ENCODE measurements at places on chromosomes 4 and X.

DNA sequence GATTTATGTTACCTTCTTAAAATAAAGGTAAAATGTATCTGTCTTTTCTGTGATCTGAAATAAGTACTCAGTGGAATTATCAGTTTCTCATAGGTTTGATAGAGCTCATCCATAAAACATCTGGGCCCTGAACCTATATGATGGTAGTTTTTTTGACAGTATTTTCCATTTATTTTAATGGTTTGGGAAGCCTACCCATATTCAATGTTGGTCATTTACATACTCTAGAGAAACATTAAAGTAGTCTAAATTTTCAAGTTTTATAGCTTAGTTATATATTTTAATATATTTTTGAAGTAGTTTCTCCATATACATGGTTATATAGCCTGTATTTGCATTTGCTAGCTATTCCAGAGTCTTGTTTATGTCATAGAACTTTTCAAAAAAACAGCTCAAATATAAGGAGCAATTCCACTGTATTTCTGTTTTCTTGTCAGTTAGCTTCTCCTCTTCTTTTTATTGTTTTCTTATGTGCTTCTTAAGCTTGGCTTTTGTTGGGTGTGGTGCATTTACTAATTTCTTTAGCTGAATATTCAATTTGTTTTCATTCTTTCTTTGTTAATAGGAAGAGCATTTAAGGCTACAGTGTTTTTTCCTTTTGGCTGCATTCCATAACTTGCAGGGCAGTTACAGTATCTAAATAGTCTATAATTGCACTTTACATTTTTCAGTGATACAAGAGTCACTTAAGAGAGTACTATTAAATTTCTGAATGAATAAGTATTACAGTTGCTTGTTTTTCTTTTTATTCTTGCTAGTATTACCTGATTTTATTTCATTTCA lies 181.4 kb downstream of the DKK2 start:
- no peak for DNase-seq

DNA sequence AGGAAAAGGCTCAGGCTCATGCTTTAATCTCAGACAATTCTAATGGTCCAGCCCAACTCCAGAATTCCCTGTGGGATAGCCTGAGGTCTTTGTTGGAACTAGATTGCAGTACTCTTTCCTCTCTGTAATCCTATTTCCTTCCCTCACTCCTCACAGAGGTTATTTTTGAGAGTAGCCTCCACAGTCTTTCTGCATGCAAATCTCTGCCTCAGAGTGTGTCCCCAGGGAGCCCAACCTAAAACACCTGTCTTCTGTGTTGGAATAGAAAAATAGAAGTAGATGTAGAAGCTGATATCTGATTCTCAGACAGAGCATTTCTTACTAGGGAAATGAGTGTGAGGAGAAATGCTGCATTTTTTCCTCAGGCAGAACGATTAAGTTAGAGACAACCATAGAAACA lies 915.5 kb upstream of the EPHA5 start:
- DNase-seq: no peak

GRCh38 chr4:1668488-1668840 lies 15.6 kb downstream of the FAM53A start:
- no peak for DNase-seq

DNA sequence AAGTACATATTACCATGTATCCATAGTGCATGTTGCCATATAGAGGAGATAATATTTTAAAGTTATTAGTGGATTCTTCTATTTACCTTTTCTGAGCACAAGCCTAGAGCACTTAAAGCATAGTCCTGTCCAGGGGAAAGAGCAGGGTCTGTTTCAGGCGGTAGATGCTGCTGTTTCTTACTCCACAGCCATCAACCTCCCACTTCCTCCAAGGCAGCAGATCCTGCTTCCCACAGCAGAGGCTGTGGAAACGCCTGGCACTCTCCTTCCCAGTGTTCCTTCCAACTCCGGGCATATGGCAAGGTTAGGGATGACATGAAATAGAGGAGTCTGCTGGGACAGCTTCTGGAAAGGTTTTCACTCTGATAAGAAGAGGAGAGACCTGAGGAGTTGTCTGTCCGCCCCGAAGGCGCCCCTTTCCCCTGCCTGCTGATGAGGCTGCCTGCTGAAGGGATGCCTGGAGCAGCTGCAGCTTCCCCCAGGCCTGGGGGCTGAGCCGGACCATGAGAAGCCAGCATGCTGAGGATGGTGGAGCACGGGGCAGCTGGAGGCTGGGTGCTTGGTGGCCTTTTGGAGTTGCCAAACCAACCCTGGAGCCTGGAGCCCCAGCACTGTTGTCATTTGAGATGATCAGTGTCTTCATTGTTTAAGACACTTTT lies 43.9 kb upstream of the SLC25A4 start:
- DNase-seq: no peak

- no peak for DNase-seq
Measured at GRCh38 chr4:27873596-27873995, 1013.0 kb downstream of the STIM2 start.

- no peak for DNase-seq
Measured at GRCh38 chr4:21454201-21454600, 494.4 kb downstream of the KCNIP4 start.

DNA sequence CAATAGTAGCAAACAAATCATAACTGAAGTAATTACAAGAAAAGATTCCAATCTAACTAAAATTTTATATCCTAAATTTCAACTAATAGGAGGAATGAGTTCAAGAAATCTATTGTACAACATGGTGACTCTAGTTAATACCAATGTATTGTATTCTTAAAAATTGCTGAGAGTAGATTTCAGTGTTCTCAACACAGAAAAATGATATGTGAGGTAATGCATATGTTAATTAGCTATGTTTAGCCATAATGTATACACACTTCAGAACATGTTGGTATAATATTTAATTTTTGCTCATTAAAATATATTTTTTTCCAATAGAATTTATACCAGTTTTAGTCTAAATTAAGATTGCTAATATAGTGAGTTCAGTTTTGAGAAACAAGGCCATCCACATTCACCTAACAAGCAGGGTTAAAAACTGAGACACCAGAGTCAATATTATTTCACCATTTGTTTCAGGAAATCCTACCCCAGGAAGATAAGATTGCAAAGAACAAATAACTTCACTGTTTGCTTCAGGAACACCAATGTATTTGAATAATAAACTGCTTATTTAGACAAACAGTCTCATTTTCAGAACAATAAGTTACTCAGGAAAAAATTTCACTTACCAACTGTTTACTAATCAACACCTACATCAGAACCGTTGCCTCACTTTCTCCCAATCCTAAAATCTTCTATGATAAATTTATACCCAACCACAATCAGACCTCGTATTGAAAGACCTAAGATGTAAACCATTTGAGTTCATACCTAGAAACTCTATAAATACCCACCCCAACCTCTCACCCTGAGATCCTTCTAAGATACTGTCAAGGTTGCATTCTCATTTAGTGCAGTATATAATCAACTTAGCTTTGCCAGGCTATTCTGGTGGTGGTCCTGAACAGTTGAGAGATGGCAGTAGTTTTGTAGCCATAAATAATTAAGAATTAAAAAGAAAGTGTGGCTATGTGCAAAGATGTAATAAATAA lies 132.8 kb downstream of the MAB21L2 start:
- DNase-seq: no peak

- DNase-seq: no peak
Measured at GRCh38 chr4:20592013-20592412, 108.2 kb upstream of the PACRGL start.

- DNase-seq: no peak
Measured at GRCh38 chr4:54365691-54366090, 136.6 kb downstream of the PDGFRA start.

GRCh38 chrX:108033890-108034289 lies 11.0 kb upstream of the VSIG1 start:
- DNase-seq: no peak

DNA sequence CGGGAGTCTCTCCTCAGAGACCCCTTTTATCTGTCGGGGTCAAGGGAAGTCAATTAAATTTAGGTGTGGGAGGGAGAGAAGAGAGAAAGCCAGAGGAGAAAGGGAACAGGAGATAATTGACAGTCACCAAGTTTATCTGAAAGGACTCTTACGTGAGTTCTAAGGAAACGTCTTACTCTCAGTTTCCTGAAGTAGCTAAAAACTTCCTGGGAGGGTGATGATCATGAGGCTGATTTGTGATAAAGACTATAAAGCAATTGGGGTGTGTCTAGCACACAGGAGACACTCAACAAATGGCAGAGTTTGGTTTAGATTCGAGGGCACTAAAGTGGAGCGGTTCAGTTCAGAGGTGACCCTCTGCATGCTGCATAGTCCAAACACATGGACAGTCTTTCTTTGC lies 254.1 kb downstream of the FBXW7 start:
- no peak for DNase-seq

DNA sequence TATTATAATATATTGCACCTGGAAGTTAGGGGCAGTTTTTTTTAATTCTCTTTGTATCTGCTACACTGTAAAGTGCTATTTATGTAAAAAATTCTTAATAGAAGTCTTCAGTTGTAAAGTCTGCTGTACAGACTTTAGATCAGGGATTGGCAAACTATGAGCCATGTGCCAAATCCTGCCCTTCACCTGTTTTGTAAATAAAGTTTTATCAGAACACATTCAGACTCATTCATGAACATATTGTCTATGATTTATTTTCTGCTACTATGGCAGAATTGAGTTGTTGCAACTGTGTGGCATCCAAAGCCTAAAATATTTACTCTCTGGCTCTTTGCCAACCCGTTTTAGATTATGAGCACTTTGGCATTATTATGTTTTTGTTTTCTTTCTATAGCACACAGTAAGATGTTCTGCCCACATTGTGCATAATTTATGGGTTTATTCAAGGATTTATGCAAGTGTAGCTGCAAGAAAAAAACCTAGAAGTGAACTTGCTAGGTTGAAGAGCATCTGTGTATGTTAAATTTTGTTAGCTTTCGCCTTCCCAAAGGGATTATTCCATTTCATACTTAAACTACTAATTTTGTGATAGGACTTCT lies 56.9 kb downstream of the CLCN3 start:
- DNase-seq: no peak
